ENCODE measurements at places on chromosomes 7 and 10. TPM values are rescaled to one million over a fixed set of nuclear protein-coding genes. Genes with fewer than 3 reads are reported as not detected.
A peak's percentile ranks its signal among the peaks of the same experiment; 100 is the strongest.

The AKR1C8 gene
- total RNA-seq = 0.63 TPM

DNA sequence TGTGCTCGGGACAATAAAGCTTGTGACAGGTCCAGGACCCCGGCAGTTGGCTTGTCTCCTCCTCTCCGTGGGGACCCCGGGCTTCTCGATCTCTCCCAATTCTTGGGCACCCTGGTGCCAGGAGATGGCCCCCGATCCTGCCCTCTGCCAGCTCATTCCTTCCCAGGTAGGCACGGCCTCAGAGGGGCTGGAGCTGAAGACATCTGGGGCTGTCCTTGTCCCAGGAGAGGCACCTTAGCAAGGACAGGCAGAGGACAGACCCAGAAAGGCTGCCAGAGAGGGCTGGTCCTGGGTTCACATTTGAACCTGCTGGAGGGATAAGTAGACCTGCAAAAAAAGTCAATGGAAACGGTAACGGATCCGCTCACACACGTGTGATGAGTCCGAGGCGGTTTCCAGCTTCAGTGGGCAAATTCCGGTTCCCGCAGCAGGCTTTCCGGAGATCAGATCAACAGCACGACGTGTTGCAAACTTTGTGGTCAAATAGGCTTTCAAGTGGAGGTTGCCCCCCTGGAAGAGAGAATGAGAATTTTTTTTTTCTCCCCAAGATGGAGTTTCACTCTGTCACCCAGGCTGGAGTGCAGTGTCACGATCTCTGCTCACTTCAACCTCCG lies 47.7 kb upstream of the GTF2IRD1 start:
- no peak overlapping the region for H3K4me3 ChIP-seq
- no peaks in the 10 kb centered on the region for H3K4me1 ChIP-seq
- no peak overlapping the region for H3K27ac ChIP-seq

DNA sequence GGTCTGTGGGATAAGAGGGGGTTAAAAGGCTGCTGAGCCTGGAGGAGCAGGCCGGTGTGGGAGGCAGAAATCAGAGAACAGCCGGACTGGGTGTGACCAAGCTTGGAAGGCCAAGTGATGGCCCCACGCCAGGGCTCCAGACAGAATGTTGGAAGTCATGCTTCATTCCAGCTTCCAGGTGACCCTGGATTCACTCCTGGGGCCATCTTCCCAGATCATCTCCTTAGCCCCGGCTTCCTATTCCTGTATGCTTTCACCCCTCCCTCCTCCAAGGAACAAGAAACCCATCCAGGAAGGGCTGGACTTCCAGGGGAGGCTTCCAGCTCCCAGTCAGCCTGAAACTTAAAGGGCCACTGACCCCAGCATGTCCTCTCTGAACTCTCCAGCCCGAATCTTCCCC lies 1.0 kb downstream of the INMT start:
- no peaks in the 10 kb centered on the region for H3K36me3 ChIP-seq
- no peak overlapping the region for H3K4me3 ChIP-seq
- no peaks in the 10 kb centered on the region for H3K4me1 ChIP-seq
- no peak overlapping the region for H3K27ac ChIP-seq
- H3K27me3 ChIP-seq = peaks cover 2% of the 10 kb centered on the region

DNA sequence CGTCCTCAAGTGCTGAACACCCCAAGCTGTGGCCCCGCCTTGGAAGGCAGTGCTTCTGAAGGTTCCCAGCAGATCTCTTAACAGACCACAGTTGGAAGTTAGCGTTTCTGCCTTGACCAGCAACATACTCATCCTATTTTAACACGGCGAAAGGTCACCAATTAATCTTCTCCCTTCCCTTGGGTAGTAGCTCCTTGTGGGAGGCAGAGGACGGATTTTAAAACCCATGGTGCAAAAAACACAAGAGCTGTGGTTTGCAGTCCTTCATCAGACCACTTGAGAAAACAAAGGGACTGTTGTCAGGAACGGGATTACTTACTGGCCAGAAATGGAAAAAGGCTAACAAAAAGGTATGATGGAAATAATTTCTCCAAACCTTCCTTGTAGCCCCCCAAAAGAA lies 87.3 kb downstream of the BEND7 start:
- DNase-seq = no peak
- no peaks in the 10 kb centered on the region for H3K36me3 ChIP-seq
- H3K4me1 ChIP-seq = peaks cover 14% of the 10 kb centered on the region
- peaks cover 48% of the 10 kb centered on the region for H3K27me3 ChIP-seq
- H3K4me3 ChIP-seq = no peak overlapping the region

- H3K27ac ChIP-seq = no peak overlapping the region
- DNase-seq = no peak
- no peaks in the 10 kb centered on the region for H3K36me3 ChIP-seq
- no peaks in the 10 kb centered on the region for H3K27me3 ChIP-seq
- H3K4me3 ChIP-seq = no peak overlapping the region
- no peaks in the 10 kb centered on the region for H3K4me1 ChIP-seq
Measured at GRCh38 chr10:112678987-112679386, 232.0 kb downstream of the VTI1A start.

GRCh38 chr10:6771331-6771730 lies 191.3 kb upstream of the PRKCQ start:
- H3K27ac ChIP-seq = no peak overlapping the region
- DNase-seq = no peak
- peaks cover 27% of the 10 kb centered on the region for H3K27me3 ChIP-seq
- no peaks in the 10 kb centered on the region for H3K36me3 ChIP-seq

DNA sequence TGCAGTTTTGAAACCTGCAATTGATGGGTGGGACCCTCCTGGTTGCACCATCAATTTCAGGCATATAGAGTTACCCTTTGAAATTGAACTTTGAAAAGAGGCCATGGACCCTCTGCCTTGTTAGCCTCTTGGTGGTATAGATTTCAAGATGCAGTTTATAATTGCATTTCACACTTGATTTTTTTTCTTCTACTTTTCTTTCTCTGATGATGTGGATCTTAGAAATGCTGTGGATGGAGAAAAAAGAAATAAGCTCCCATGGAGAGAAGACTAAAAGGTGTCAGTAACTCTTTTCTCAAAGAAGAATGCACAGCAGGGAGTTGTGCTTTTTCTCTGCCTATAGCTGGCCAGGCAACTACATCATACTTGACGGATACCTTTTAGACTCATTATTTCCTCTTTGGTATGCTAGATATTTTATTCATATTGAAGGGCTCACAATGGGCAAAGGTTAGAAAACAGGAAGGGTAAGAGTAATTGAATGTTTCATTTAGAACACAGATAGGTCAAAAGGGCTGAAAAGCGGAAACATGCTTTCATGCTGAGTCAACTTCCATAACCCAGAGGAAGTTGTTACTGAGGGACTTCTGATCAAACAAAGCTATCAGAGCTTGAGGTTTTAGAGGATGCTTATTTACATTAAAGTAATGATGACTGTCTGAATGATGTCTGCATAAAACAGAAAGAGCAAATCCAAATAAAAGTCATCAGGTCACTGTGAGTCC lies 773.2 kb upstream of the LRRN3 start:
- H3K36me3 ChIP-seq = no peaks in the 10 kb centered on the region
- H3K4me3 ChIP-seq = no peak overlapping the region
- H3K27ac ChIP-seq = no peak overlapping the region
- peaks cover 1% of the 10 kb centered on the region for H3K4me1 ChIP-seq
- DNase-seq = no peak

DNA sequence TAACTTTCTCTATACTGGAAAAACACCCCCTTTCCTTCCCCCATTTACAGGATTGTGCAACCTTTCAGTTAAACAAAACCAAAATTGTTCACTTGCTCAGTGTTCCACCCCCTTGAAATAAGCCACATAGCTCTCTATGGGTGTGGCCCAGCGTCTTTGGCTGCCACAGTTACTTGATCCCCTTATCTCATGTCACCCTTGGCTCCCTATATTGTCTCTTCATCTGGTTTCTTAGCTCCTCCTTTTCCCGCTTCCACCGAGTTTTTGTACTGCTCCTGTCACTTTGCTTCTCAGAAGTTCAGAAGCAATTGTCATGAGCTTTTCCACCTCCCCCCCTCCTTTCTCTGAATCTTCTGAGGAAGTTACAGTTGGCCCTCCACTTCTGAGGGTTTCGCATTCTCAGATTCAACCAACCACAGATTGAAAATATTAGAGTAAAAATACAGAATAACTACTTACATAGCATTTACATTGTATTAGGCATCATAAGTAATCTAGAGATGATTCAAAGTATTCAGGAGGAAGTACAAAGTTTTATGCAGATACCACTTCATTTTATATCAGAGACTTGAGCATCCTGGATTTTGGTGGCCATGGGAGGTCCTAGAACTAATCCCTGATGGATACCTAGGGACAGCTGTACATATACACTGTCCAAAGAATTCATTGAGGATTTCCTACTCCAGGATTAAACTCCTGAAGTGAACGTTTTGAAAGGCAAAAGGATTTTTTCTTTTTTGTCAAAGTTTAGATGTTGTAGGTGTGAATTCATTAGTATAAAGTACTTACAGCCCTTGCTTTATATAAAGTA lies 60.4 kb downstream of the ADD3 start:
- no peaks in the 10 kb centered on the region for H3K27me3 ChIP-seq
- H3K27ac ChIP-seq = peak overlapping the region; percentile 97
- H3K36me3 ChIP-seq = peaks cover 10% of the 10 kb centered on the region
- H3K4me1 ChIP-seq = peaks cover 83% of the 10 kb centered on the region

GRCh38 chr7:158722574-158723237 lies 18.1 kb upstream of the NCAPG2 start:
- no peak overlapping the region for H3K4me3 ChIP-seq
- DNase-seq = no peak
- H3K27me3 ChIP-seq = peaks cover 11% of the 10 kb centered on the region
- H3K27ac ChIP-seq = no peak overlapping the region
- H3K36me3 ChIP-seq = no peaks in the 10 kb centered on the region

- H3K27ac ChIP-seq = no peak overlapping the region
- no peaks in the 10 kb centered on the region for H3K4me1 ChIP-seq
- H3K27me3 ChIP-seq = no peaks in the 10 kb centered on the region
- no peak for DNase-seq
- H3K36me3 ChIP-seq = no peaks in the 10 kb centered on the region
Measured at GRCh38 chr7:80459776-80460510, 51.9 kb downstream of the GNAT3 start.

DNA sequence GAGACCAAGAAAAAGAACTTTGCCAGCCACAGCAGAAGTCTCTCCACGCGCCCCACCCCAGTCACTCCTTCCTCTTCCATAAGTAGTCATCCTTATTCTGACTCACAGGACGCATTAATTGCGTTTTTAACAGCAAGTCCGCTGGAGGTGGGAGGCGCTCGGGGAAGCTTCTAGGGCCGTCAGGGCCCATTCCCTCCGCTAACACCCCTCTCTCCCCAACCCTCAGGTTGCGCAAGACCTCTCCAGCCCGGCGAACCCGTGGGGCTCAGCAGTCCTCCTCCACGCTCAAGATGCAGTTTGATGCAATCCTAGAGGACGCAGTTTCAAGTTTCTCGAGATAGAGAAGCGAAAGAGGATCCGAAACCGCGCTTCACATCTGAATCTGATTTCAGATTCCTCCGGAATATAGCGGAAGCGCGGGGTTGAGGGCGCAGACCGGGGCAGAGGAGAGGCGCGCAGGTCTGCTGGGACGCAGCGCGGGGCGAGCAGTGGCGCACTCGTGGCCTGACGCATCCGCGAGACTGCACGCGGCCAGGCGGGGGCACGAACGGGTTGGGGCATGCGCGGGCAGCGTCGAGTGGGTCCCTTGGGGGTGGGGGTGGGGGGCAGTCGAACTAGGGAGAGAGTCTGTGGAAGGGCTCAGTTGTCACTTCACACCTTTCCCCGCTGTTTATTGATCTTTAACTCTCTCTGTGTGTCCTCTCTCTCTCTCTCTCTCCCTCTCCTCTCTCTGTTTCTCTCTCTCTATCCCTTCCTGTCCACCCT lies 37.8 kb upstream of the PSAP start:
- H3K27me3 ChIP-seq = peaks cover 22% of the 10 kb centered on the region
- peaks cover 10% of the 10 kb centered on the region for H3K4me1 ChIP-seq
- peak; percentile 63 for DNase-seq
- no peaks in the 10 kb centered on the region for H3K36me3 ChIP-seq
- H3K4me3 ChIP-seq = peak overlapping the region; percentile 71
- H3K27ac ChIP-seq = no peak overlapping the region

- no peak for DNase-seq
- H3K4me3 ChIP-seq = no peak overlapping the region
- peaks cover 81% of the 10 kb centered on the region for H3K27me3 ChIP-seq
- H3K4me1 ChIP-seq = peaks cover 15% of the 10 kb centered on the region
- no peak overlapping the region for H3K27ac ChIP-seq
Measured at GRCh38 chr7:132574223-132574622, 2.0 kb downstream of the PLXNA4 start.

DNA sequence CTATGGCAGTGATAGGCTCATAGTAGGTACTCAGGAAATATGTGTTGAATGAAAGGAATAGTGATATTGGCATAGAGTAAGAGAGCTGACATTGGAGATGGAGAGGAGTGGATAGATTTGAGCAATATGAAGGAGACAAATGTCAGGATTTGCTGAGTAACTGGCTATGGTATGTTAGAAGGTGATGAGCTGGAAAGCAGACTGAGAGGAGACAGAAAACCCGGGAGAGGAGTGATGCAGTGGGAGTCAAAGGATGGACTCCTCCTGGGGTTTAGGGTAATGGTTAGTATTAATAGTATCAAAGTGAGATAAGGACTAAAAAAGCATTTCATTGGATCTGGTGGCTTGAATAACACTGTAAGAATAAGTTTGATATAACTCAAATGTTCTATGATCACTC lies 64.8 kb downstream of the CD36 start:
- no peak for DNase-seq
- H3K4me3 ChIP-seq = no peak overlapping the region
- no peaks in the 10 kb centered on the region for H3K4me1 ChIP-seq
- no peak overlapping the region for H3K27ac ChIP-seq

DNA sequence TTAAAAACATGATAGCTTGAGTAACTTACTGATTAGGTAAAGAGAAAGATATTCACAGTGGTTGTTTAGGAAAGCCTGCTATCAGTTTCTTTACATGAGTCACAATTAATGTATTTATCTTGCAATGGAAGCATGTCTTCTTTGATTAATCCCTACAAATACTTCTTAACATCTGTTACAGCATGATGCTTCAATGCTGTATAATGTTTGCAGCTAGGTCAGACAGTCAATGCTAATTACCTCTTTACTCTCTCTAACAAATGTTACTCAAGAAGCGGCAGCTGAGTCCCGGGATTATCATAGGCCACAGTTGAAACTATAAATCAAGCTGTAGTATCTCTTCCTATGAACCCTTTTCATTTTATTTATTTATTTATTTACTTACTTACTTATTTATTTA lies 33.2 kb downstream of the ACBD5 start:
- H3K27me3 ChIP-seq = no peaks in the 10 kb centered on the region
- no peak overlapping the region for H3K27ac ChIP-seq
- H3K36me3 ChIP-seq = peaks cover 46% of the 10 kb centered on the region
- no peak overlapping the region for H3K4me3 ChIP-seq

GRCh38 chr10:101566333-101567164 lies 21.5 kb downstream of the POLL start:
- peaks cover 46% of the 10 kb centered on the region for H3K27me3 ChIP-seq
- H3K36me3 ChIP-seq = no peaks in the 10 kb centered on the region
- H3K4me1 ChIP-seq = peaks cover 18% of the 10 kb centered on the region
- H3K4me3 ChIP-seq = no peak overlapping the region
- no peak for DNase-seq
- H3K27ac ChIP-seq = no peak overlapping the region

- peaks cover 2% of the 10 kb centered on the region for H3K27me3 ChIP-seq
- no peak overlapping the region for H3K27ac ChIP-seq
- no peaks in the 10 kb centered on the region for H3K4me1 ChIP-seq
- no peak overlapping the region for H3K4me3 ChIP-seq
- DNase-seq = no peak
Measured at GRCh38 chr10:42697926-42698325, 59.6 kb upstream of the ZNF33B start.

- H3K4me1 ChIP-seq = no peaks in the 10 kb centered on the region
- H3K27ac ChIP-seq = no peak overlapping the region
- H3K36me3 ChIP-seq = no peaks in the 10 kb centered on the region
- H3K4me3 ChIP-seq = no peak overlapping the region
- no peaks in the 10 kb centered on the region for H3K27me3 ChIP-seq
Measured at GRCh38 chr7:39172137-39172536, 194.4 kb downstream of the POU6F2 start.
